Peyer's patch (tissue), 4 donors: ENCODE measurements at places on chromosomes 2 and 18. TPM values are rescaled to one million over a fixed set of nuclear protein-coding genes. Genes with fewer than 3 reads are reported as not detected.

EGR4 gene
- not detected for total RNA-seq

CLEC4F gene
- not detected for total RNA-seq

SOWAHC gene
- 18.2 TPM for total RNA-seq

GDF7 gene
- 0.35 TPM for total RNA-seq

TGFA gene
- total RNA-seq, result 2.5 TPM

KLHL30 gene
- total RNA-seq, result 0.28 TPM

IL36RN gene
- not detected for total RNA-seq

PAIP2B gene
- total RNA-seq, result 2.1 TPM

CREG2 gene
- not detected for total RNA-seq

KCNG2 gene
- 3.8 TPM for total RNA-seq

ZNF892 gene
- total RNA-seq, result 5.4 TPM
